ENCODE measurements at places on chromosomes 7 and 10.
A peak's percentile ranks its signal among the peaks of the same experiment; 100 is the strongest.

- DNase-seq = no peak
Measured at GRCh38 chr10:124384591-124385190, 34.0 kb downstream of the OAT start.

DNA sequence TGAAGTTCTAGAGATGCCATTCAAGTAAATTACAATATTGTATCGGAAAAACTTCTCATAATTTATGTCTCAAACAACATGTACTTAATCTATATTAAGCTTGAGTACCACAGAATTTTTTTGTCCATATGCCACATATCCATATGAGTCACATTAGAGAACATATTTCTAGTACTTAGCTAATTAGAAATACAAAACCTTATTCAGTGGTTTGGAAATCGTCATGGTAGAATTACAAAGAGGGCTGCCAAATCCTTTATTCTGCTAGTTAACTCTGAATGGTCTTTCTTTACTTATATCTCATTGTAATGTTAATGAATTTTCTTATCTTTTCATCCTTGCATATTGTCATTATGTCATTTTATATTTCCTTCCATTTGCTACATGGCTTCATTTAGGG, 9.0 kb upstream of the VIM start:
- no peak for DNase-seq

DNA sequence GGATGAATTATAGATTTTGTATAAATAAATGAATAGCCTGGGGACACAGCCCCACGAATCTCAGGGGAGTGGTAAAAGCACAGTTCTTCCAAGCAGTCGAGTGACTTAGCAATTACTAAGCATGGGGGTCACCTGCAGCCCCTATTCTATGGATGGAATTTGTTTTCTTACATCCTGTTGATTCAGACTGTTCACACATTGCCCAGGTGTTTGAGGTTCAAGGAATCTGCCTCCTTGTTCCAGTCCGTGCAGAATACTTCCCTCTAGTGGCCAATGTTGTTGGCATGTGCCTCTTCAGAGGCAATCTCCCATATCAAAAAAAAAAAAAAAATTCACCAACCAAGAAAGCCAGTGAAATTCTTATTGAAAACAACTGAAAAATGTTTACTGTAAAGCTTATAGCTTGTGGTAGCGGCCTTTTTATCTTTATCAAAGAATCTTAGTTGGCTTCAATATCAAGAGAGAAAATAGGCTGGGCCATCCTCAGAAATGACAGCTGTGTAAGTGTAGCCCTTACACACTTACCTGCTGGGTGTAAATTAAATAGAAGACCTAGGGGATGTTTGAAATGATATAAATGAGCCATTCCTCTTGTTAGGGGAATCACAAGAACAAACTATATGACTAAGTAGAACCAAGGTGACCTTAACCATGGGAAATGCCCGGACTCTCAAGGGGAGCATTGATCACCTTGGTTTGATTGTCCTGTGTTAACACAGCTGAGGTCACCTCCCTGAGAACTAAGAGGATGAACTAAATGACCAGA, 7.8 kb downstream of the LIPM start:
- peak; percentile 65 for DNase-seq

DNA sequence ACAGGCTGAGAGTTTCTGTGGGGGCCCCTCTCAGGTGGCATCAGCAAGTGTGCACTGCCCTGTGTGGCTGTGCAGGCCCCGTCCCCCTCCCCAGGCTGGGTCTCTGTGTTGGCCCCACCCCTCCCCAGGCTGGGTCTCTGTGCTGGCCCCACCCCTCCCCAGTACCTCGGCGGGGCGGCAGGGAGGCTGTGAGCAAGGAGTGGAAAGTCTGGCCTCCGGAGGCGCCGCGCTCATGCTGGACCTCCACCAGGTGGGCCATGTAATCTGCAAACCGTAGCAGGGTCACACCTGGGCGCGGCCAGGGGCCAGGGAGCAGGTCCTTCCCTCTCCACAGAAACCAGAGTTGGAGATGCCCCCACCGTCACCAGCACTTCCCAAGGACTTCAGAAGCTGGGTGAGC, 21.4 kb upstream of the MICALL2 start:
- no peak for DNase-seq

DNA sequence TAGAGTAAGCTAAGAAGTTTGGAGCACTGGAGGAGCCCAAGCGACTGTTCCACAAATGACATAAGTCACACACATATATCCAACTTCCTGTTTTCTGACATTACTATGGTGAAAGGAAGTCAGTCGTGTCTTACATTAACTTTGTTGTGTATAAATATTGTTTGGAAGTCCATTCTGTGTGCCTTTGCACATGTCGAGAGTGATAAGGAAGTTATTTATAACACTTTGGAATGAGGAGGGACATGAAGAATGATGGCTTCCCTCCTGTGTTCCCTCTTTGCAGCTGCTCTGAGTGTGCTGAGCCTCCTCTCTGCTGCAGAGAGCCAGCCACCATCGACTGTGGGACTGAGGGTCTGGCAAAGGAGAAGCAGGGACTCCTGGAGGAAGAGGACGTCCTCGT, 40.4 kb upstream of the MGMT start:
- DNase-seq = no peak

GRCh38 chr10:80100861-80101695, 22.6 kb downstream of the TMEM254 start:
- no peak for DNase-seq

GRCh38 chr7:151013733-151014497, 10.4 kb downstream of the ATG9B start:
- peak; percentile 95 for DNase-seq

- no peak for DNase-seq
Measured at GRCh38 chr7:101933688-101934121, 116.3 kb downstream of the CUX1 start.

GRCh38 chr7:132526111-132526740, 50.0 kb downstream of the PLXNA4 start:
- no peak for DNase-seq

- DNase-seq = no peak
Measured at GRCh38 chr10:8726084-8726778, 671.7 kb downstream of the GATA3 start.

- DNase-seq = no peak
Measured at GRCh38 chr7:4268040-4268965, 413.8 kb upstream of the FOXK1 start.

- DNase-seq = no peak
Measured at GRCh38 chr7:408751-409311, 110.8 kb downstream of the PDGFA start.

GRCh38 chr10:79192677-79193003, 123.9 kb downstream of the ZMIZ1 start:
- no peak for DNase-seq

DNA sequence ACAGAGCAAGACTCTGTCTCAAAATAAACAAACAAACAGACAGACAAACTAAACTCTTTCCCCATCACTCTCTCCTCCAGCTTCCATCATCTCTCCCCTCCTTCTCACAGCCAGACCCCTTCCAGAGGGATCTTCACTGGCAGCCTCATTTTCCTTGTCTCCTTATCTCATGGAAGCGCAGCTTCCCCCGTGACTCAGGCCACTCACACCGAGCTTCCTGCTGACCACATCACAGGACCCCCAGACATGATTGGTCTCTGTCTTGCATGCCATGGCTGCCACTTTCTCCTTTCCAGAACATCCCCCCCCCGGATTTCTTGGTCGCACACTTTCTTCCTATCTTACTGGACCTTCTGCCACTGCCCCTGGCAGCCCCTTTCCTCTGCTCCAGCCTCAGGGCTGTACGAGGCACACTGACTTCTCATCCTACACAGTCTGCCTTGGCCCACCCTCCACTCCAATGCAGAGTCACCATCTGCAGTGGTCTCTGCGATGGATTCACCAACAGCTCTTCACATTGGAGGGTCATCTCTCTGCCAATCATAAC, 4.9 kb upstream of the INSIG1 start:
- no peak for DNase-seq

DNA sequence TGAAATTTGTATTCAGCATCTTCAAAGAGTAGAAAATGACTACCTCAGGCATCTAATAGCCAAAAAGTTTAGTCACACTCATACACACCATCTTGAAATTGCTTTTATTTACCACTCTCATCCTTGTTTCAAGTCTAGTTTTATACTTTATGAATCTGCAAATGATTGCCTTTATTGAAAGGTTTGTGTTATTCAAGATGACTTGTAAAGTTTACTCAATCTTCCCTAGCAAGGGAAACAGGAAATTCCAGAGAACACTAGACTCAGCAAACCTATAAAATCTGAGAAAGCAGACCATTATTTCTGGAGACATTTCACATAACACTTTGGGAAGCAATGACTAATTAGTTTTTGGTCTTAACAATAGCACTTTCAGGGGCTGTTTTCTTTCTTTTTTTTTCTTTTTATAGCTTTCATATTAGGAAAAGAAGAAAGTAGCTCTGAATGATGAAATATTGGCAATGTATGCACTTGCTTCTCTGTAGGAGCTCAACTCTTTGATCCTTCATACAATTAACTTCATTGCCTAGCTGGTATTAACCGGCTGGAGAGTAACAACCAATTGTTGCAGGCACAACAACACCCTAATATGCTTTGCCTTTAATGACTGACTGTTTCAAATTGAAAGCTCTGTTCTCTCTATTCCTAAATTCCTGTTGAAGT, 68.9 kb upstream of the HDAC9 start:
- no peak for DNase-seq

DNA sequence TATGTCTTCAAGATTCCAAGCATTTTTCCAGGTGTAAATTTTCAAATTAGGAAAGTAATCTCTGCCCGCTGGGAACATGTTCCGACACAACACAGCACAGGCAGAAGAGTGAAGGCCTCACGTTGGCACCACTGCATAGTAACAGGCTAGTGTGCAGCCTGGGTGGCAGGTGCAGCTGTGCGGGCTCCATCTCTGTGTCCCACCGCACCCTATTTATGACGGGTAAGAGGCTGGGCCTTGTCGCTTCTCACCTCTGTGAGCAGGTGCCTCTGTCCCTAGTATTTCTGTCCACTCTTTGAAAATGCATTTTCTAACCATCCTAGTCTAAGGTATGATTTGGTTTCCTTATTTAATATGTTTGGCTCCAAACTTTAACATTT, 24.1 kb downstream of the VIPR2 start:
- DNase-seq = no peak

DNA sequence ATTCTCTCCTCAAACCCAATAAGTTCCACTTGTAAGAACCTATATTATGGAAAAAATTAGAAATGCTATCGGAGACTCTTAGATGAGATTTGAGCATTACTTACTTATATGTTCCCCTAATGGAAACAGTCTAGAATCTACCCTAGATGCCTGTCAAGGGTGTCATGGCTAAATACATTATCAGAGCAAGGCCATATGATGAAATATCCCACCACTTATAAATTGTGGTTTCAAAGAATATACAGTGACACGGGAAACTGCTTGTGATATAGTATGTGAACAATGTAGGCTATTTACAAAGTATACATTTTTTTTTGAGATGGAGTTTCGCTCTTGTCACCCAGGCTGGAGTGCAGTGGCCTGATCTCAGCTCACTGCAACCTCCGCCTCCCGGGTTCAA, 46.3 kb upstream of the CTBP2 start:
- DNase-seq = no peak

- DNase-seq = no peak
Measured at GRCh38 chr10:126839094-126839761, 66.0 kb upstream of the DOCK1 start.

GRCh38 chr10:47321521-47322195, 596 bp upstream of the GDF2 start:
- DNase-seq = no peak

DNA sequence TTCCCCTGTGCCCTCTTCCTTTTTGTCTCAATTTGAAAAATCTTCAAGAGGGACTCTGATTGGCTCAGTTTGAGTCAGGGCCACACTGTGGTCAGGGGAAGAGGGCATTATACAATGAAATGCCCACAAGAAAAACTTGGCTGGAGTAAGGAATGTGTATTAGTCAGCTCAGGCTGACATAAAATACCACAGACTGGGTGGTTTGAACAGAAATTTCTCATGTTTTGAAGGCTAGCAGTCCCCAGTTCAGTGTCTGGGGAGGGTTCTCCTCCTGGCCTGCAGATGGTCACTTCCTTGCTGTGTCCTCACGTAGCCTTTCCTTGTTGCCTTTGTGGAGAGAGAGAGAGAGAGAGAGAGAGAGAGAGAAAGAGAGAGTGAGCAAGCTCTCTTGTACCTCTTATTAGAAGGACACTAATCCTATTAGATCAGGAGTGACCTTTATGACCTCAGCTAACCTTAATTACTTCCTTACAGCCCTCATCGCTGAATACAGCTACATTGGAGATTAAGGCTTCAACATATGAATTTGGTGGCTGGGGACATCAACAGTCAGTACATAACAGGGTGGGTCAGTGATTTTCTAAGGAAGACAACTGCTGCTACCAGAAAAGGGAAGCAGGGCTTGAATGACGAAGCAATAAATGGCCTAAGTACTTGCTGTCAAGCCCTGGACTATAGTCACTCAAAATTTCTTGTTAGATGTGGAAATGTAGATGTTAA, 25.8 kb upstream of the FAM13C start:
- DNase-seq = no peak

DNA sequence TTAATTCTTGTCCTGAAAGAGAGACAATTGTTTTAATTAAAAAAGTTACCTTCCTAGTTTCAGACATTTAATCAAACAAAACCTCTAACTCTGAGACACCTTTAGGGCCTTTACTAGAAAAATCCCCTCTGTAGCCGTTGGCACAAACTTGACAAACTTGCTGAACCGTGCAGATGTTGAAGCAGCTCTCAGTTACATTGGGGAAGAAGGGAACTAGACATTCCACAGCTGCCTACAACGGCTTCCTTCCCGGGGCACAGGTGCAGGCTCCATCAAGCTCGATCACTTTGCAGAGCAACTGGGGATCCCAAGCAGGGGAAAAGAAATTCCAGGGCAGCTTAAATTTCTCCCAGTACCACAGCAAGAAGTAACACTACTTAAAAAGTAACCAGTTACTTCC, 141.3 kb downstream of the SKAP2 start:
- no peak for DNase-seq

DNA sequence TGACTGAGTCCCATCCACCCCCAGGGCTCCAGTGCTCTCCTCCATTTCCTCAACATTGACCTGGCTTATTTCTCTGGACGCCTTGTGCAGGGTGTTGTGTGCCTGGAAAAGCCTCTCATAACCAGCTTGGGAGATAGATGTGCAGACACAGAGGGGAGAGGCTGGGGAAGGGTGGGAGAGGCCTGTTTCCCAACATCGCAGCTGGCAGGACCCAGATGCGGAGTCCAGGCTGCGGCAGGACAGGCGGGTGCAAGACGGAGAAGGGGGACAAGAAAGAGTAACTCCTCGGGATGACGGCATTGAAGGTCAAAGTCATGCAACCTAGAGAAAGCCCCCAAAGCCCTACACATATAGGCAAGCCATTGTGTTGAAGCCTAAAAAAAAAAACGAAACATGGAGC, 54.1 kb upstream of the ANTXRL start:
- no peak for DNase-seq

- no peak for DNase-seq
Measured at GRCh38 chr10:29479981-29480954, 154.5 kb downstream of the SVIL start.

GRCh38 chr7:52507546-52508255, 527.7 kb upstream of the POM121L12 start:
- no peak for DNase-seq

GRCh38 chr7:137734221-137734620, 112.6 kb downstream of the DGKI start:
- no peak for DNase-seq

- DNase-seq = no peak
Measured at GRCh38 chr10:133270773-133271297, 5.8 kb downstream of the ADAM8 start.

Data from CD4-positive, alpha-beta T cell treated with Interleukin-2 at 100 ng/mL for 4 hours (primary cell).